Hepatocyte (in vitro differentiated cells): ENCODE measurements at places on chromosomes 16 and 17.

DNA sequence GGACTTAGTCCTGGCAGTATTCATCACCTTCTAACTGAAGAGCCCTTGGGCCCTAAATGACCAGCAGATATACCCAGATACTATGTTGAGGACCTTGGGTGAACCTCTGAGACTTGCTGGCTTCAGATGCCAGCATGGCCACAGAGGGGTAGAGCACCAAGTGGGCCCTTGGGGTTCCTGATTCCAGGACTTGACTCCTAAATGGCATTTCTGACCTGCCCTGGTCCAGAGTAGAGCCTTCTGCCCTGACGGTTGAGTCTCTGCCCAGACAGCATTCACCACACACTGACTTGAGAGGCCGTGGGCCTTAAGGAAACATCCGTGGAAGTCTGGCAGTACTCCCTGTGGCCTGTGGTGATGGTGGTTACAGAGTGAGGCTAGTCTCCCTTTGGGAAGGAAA, 2.8 kb upstream of the APPBP2 start:
- no peak for DNase-seq

DNA sequence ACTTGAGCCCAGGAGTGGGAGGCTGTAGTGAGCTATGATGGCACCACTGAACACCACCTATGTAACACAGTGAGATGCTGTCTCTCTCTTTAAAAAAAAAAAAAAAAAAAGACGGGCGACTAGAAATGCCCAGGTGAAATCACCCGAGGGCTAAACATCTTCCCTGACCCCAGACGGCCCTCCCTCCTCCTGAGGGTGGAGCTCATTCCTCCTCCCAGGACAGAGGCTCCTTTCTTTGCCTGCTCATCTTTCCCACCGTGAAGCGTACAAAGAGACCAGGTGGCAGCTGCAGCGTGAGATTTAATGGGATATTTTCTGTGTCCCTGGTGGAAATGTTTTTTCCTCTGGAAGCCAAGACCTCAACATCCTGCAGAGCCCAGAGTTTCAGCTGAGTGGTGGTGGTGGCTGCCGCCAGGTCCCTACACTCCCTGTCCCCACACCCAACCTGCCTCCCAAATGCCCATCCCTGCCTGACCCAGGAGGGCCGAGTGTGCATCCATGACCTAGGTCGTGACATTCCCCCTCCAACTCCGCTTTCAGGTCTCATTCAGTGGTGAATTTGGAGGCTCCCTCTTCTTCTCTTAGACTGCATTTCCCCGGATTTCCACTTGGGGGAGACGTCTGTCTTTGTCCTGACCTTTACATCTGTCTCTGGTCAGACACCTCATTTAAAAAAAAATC, 14.4 kb upstream of the GPRC5B start:
- peak; percentile 73 for DNase-seq

DNA sequence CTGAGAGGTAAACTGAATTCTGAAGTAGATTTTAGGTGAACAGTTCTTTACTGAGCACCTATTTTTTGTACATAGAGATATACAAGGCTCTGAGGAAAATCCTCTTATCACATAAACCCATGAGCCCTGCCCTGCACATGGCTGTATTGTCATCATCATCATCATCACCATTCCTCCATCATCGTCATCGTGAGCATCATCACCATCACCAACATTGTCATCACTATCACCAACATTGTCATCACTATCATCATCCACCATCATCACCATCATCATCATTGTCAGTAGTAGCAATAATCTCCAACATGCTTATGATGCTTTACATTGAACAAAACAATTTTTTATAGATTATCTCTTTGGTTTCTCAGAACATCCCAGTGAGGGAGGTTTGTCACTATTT, 20.7 kb downstream of the ASIC2 start:
- no peak for DNase-seq

- DNase-seq = no peak
Measured at GRCh38 chr16:15564604-15565339, 78.2 kb downstream of the MARF1 start.

- no peak for DNase-seq
Measured at GRCh38 chr17:81455387-81455786, 57.2 kb downstream of the ACTG1 start.

- DNase-seq = no peak
Measured at GRCh38 chr16:87828907-87829621, 40.2 kb downstream of the SLC7A5 start.

GRCh38 chr16:86722970-86723369, 144.6 kb downstream of the FOXL1 start:
- DNase-seq = no peak

GRCh38 chr17:47733047-47733673, at the start of gene TBX21:
TBX21 (plus strand) TSS chr17:47733236; CDS start chr17:47733455, 219 bp downstream.
- peak; percentile 70 for DNase-seq

DNA sequence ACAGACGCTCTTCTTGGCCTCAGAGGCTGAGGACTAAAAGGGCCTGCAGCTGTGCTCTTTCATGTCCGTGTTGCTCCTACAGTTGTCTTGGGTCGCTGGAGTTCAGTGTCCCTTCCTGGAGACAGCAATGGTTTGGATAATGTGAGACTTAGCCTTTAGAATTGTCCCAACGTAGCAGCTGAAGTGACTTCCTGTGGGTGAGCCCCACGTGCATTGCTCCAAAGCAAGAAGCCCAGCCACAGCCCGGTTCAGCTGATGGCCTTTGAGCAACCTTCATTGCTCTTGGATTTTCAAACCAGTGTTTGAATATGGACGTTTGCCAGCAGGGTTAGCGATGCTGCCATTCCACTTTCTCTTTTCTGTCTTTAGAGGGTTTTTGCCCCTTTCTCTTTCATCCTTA, 19.7 kb downstream of the TMEM11 start:
- DNase-seq = no peak

DNA sequence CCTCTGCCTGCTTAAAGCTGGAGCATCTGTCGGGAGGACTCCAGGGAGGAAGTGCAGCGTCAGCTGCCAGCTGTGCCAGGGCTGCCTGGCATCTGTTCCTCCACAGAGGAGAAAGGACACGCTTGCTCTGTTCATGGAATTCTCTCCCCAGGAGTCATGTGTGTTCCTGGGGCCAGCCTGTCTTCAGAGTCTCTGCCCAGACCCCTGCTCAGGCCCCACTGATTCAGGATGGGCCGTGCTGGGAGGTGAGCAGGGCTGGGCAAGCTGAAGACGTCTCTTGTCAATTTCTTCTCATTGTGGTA, 24.2 kb downstream of the CRISPLD2 start:
- no peak for DNase-seq

DNA sequence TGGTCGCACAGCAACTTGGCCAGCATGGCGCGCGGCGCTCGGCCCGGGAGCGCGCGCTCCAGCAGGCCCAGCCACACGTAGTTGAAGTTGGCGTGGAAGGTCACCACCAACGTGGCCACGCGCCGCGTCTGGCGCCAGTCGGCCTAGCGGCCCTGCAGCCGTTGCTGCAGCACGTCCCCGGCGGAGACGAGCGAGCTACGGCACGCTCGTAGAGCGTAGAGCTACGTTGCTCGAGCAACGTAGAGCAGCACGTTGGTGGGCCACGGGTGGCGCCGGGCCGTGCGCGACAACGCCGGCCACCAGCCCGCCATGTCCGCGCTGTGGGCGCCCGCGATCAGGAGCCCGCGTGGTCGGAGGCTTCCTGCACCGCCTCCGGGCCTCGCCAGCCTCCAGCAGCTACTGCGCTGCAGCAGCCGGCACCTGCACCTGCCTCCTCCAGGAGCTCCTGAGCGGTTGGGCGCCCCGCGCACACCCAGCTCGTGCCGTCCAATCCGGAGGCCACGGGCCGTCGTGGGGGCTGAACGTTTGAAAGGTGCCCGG, 13.4 kb upstream of the SULT1A1 start:
- DNase-seq = no peak

DNA sequence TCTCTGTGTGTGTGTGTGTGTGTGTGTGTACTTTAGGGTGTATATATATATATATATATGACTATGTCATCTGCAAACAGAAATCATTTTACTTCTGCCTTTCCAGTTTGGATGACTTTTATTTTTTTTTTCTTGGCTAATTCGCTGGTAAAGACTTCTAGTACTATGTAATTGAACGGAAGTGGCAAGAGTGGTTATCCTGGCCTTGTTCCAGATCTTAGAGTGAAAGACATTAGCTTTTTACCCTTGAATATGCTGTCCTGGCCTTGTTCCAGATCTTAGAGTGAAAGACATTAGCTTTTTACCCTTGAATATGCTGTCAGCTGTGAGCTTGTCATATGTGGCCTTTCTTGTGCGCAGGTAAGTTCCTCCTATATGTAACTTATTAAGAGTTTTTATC, 72.7 kb upstream of the MYOCD start:
- DNase-seq = no peak

- DNase-seq = no peak
Measured at GRCh38 chr17:77893144-77894044, 65.1 kb upstream of the TNRC6C start.

DNA sequence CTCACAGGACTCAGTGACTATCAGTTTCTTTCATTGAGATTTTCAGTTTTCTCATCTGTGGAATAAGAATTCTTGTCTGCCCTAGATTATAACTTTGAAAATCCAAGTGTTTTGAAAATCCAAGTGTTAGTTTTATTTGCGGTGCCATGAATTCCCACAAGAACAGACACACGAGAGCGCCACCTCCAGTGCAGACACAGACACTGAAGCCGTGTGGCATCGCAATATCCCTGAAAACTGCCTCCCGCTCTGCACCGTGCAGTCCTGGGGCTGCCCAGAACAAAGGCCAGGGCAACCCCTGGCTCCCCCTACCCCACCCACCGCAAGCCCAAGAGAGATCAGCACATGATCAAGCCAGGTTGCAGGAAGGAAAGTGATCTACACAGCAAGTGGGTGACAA, 229.5 kb upstream of the ASIC2 start:
- DNase-seq = no peak

DNA sequence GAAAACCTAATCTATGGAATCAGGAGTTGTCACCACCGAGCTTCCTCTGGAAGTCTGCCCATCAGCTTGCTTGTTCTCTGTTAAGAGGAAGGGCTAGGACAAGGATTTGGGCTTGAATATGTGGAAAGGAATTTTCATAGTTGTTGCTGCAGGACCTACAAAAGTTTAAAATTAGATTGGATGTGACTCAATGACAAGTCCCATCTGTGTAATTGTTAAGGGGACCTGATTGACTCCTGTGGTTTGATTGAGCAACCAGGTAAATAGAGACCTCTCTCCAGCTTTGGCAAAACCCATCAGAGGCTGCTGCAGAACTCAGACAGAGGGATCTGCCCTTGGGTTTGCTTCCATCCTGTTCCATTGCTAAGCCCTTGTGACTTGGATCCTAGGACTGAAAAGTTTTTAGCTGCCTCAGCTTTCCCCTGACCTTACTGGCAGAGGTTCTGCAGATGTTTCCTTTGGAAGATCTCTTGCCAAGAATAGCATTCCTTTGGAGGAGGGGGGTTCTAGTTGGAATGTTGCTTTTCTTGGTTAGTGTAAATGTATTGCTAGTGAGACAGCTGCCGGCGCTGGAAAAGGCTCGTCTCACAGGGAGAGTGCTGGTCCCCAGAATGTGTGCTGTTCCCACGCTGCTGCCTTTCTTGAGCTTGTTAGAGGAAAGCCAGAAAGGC, 50.0 kb downstream of the SF3B3 start:
- DNase-seq = peak; percentile 38

GRCh38 chr17:71237903-71238538, 882.8 kb upstream of the SOX9 start:
- peak; percentile 32 for DNase-seq

DNA sequence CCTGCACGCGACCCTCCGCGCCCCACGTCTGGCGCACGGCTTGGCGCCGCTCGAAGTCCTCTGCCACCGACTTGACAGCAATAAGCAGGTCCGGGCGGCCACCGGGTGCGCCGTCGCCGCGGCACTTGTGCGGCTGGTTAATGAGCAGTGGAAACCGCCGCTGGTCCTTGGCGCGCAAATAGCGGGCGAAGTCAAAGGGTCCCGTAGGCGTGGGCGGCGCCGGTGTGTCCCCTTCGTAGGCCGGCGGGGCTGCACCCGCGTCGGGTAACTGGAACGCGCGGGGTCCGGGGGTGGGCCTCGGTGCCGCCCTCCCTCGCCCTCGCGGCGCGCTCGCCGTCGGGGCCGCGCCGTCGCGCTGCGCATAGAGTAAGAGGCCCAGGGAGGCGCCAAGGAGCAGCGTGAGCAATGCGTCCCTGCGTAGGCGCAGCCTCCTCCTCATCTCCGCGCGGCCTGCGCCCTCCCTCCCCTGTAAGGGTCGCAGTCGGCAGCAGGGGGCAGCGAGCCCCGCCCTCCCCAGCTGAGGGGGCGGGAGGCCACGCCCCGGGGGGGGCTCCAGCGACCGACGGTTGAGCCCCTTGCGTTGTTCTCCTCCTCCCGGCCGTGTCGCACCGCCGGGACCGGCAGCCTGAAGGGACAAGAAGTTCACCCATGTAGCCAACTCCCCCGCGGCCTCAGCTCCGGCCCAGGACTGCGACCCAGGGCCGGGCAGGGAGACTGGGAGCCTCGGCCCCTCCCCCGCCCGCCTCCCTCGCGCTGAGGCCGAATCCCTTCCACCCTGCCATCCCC, 558 bp downstream of the B3GNT9 start:
- peak; percentile 86 for DNase-seq
